ENCODE measurements at places on chromosomes 11 and 22.

- DNase-seq: no peak
These were observed 7.1 kb downstream of the INPPL1 start for GRCh38 chr11:72231396-72232259.

DNA sequence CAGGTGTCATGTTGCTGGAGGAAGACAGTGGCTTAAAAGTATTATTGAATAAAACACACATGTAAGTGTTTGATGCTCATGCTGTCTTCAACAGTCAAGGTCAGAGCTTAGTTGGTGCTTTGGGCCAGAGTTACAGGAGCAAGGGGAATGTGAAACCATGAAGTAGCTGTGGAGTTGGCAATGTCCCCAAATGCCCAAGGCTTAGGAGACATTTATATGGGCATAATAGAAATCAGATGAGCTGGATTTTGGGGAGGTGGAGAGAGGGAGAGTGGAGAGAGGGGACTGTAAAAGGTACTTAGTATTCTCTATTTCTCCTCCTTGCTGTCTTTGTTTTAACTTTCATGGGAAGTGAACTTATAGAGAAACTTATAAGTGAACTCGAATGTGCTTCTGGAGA is 407.8 kb downstream of the ETS1 start:
- no peak for DNase-seq

GRCh38 chr11:27028561-27028965 is 12.1 kb upstream of the BBOX1 start:
- no peak for DNase-seq

GRCh38 chr11:112400476-112401014 is 139.9 kb upstream of the PLET1 start:
- no peak for DNase-seq

Data from kidney epithelial cell (primary cell).